Liver (tissue), 10 donors: ENCODE measurements at places on chromosomes 16 and 17. TPM values are rescaled to one million over a fixed set of nuclear protein-coding genes. Genes with fewer than 3 reads are reported as not detected.

The TP53TG3B gene
- not detected for polyA plus RNA-seq

The TEKT1 gene
- polyA plus RNA-seq, result 0.15 TPM

The CCL18 gene
- 0.22 TPM for polyA plus RNA-seq

The KRT34 gene
- polyA plus RNA-seq, result not detected

The TBC1D26 gene
- polyA plus RNA-seq, result not detected

The HDAC5 gene
- polyA plus RNA-seq, result 5.8 TPM
